ENCODE measurements at places on chromosomes 5 and 9.

DNA sequence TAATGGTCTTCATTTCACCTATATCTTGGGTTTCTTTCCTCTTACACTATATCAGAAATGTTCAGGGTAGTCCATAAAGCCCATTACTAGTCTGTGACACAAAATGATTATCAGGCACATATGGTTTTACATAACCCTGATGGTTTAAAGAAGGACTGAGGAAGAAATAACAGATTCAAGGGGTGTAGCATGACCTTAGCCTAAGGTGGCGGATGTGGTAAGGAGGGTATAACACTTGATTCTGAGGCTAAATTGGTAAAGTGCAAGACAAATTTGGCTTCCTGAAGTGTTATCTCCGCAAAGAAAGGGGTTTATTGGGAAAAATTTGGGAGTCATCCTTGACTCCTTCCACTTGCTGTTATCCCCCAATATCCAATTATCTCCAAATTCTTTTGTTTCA is 388.2 kb upstream of the RPS23 start:
- H3K4me3 ChIP-seq = no peak overlapping the region
- H3K36me3 ChIP-seq = no peaks in the 10 kb centered on the region
- no peak for DNase-seq
- peaks cover 6% of the 10 kb centered on the region for H3K4me1 ChIP-seq
- no peaks in the 10 kb centered on the region for H3K27me3 ChIP-seq

GRCh38 chr9:94181408-94182181 is 77.5 kb upstream of the ZNF169 start:
- H3K4me1 ChIP-seq = peaks cover 20% of the 10 kb centered on the region
- no peaks in the 10 kb centered on the region for H3K27me3 ChIP-seq
- no peak for DNase-seq
- H3K27ac ChIP-seq = no peak overlapping the region

DNA sequence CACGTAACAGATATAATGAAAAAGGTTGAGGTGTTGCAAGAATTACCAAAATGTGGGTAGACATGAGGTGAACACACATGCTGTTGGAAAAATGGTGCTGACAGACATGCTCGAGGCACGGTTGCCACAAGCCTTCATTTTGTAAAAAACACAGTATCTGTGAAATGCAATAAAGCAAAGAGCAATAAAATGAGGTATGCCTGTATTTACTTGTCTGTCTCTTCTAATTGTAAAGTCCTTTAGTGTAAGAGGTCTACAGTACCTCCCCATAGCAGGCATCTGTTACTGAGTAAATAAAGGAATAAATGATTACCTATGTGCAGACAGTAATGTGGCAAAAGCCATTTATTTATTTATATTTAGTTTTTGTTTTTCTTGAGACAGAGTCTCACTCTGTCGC is 3.0 kb upstream of the CAST start:
- no peaks in the 10 kb centered on the region for H3K27me3 ChIP-seq
- no peak overlapping the region for H3K4me3 ChIP-seq

- H3K27me3 ChIP-seq = no peaks in the 10 kb centered on the region
- no peak for DNase-seq
- H3K27ac ChIP-seq = no peak overlapping the region
- no peak overlapping the region for H3K4me3 ChIP-seq
- no peaks in the 10 kb centered on the region for H3K4me1 ChIP-seq
- H3K36me3 ChIP-seq = no peaks in the 10 kb centered on the region
Measured at GRCh38 chr9:70852711-70853240, 268.6 kb downstream of the TRPM3 start.

- H3K27me3 ChIP-seq = no peaks in the 10 kb centered on the region
- DNase-seq = no peak
- peaks cover 11% of the 10 kb centered on the region for H3K4me1 ChIP-seq
- peak overlapping the region; percentile 23 for H3K27ac ChIP-seq
- no peak overlapping the region for H3K4me3 ChIP-seq
- H3K36me3 ChIP-seq = no peaks in the 10 kb centered on the region
Measured at GRCh38 chr5:143229426-143229895, 174.0 kb downstream of the NR3C1 start.

GRCh38 chr5:151195622-151196021 is 28.3 kb downstream of the CCDC69 start:
- H3K4me3 ChIP-seq = no peak overlapping the region
- no peaks in the 10 kb centered on the region for H3K27me3 ChIP-seq
- peaks cover 17% of the 10 kb centered on the region for H3K4me1 ChIP-seq
- DNase-seq = peak; percentile 28
- H3K36me3 ChIP-seq = peaks cover 25% of the 10 kb centered on the region

GRCh38 chr5:125130591-125130990 is 384.2 kb upstream of the ZNF608 start:
- no peaks in the 10 kb centered on the region for H3K27me3 ChIP-seq
- no peak overlapping the region for H3K27ac ChIP-seq
- H3K36me3 ChIP-seq = no peaks in the 10 kb centered on the region
- no peak for DNase-seq

DNA sequence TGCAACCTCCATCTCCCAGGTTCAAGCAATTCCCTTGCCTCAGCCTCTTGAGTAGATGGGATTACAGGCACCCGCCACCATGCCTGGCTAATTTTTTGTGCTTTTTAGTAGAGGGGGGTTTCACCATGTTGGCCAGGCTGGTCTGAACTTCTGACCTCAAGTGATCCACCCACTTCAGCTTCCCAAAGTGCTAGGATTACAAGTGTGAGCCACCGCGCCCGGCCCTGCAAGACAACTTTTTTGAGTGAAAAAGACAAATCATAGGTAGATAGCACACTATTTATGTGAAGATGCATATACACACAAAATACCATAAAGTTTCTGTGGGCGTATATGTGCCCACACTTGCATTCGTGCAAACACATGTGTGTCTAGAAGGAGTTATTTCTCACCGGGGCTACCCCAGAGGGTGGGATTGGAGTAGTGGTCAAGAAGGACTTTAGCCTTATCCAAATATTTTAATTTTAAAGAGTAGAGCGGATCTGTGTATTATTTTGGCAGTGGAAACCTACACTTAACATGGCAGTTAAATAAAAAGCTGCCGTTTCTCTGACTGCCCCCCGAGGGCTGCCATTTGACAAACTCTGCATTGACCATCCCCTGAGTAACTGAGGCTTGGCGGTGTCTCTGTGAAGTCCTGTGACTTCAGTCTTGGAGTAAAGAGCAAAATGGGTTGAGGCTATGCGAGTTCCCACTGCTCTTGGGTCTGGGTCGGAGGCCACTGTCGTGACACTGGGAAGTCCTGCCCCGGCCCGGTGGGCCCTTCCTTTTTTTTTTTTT is 93.4 kb upstream of the PTCH1 start:
- H3K36me3 ChIP-seq = no peaks in the 10 kb centered on the region
- no peak overlapping the region for H3K4me3 ChIP-seq
- H3K27me3 ChIP-seq = no peaks in the 10 kb centered on the region
- H3K27ac ChIP-seq = no peak overlapping the region

GRCh38 chr9:106947106-106947900 is 84.3 kb downstream of the ZNF462 start:
- H3K27me3 ChIP-seq = no peaks in the 10 kb centered on the region
- H3K4me3 ChIP-seq = no peak overlapping the region
- H3K27ac ChIP-seq = no peak overlapping the region
- no peaks in the 10 kb centered on the region for H3K36me3 ChIP-seq
- no peaks in the 10 kb centered on the region for H3K4me1 ChIP-seq

DNA sequence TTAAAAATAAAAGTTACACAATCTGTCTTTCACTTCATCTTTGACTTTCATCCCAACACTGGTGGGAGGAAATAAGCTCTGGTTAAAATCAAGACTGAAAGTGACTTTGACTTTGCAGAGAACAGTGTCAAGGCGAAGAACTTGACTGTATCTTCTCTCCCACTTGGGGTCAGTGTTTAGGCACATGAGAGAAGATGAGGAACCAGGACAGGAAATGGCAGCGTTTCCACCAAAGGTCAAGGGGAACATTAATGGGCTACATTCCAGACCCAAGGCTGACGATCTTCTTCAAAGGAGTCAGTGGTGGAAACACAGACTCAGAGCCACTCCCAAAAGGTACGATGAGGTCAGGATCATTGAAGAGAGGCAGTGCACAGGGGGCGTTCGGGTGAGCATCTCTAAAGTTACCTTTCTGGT is 409.5 kb downstream of the ARHGEF28 start:
- H3K27me3 ChIP-seq = no peaks in the 10 kb centered on the region
- H3K36me3 ChIP-seq = no peaks in the 10 kb centered on the region
- no peak overlapping the region for H3K4me3 ChIP-seq
- DNase-seq = no peak
- no peak overlapping the region for H3K27ac ChIP-seq

GRCh38 chr9:37498457-37498856 is 12.7 kb downstream of the POLR1E start:
- no peak overlapping the region for H3K4me3 ChIP-seq
- H3K4me1 ChIP-seq = no peaks in the 10 kb centered on the region
- H3K36me3 ChIP-seq = peaks cover 84% of the 10 kb centered on the region
- H3K27me3 ChIP-seq = no peaks in the 10 kb centered on the region
- no peak overlapping the region for H3K27ac ChIP-seq

GRCh38 chr9:120397453-120397852 is 182.5 kb downstream of the CDK5RAP2 start:
- H3K4me1 ChIP-seq = no peaks in the 10 kb centered on the region
- H3K36me3 ChIP-seq = peaks cover 92% of the 10 kb centered on the region
- H3K27ac ChIP-seq = no peak overlapping the region
- H3K4me3 ChIP-seq = no peak overlapping the region
- H3K27me3 ChIP-seq = no peaks in the 10 kb centered on the region
- no peak for DNase-seq

- peak overlapping the region; percentile 89 for H3K27ac ChIP-seq
- H3K4me1 ChIP-seq = peaks cover 17% of the 10 kb centered on the region
- peak overlapping the region; percentile 79 for H3K4me3 ChIP-seq
- peak; percentile 72 for DNase-seq
- H3K36me3 ChIP-seq = peaks cover 9% of the 10 kb centered on the region
- no peaks in the 10 kb centered on the region for H3K27me3 ChIP-seq
Measured at GRCh38 chr9:128724744-128725211, 851 bp upstream of the ZDHHC12 start.

GRCh38 chr5:158026304-158027031 is 167.5 kb upstream of the CLINT1 start:
- H3K27me3 ChIP-seq = no peaks in the 10 kb centered on the region
- no peaks in the 10 kb centered on the region for H3K4me1 ChIP-seq
- H3K36me3 ChIP-seq = no peaks in the 10 kb centered on the region
- no peak for DNase-seq

DNA sequence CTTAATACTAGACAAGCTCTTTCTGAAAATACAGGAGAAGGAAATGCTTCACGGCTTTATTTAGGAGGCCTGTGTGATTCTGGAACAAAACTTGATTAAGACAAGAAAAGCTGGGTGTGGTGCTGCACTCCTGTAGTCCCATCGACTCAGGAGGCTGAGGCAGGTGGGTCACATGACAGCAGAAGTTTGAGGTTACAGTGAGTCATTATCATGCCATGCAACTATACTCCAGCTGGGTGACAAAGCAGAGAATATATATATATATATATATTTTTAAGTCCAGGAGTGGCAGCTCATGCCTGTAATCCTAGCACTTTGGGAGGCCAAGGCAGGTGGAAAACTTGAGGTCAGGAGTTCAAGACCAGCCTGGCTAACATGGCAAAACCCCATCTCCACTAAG is 33.1 kb upstream of the SPIN1 start:
- H3K4me1 ChIP-seq = no peaks in the 10 kb centered on the region
- H3K27ac ChIP-seq = no peak overlapping the region
- H3K36me3 ChIP-seq = no peaks in the 10 kb centered on the region
- H3K4me3 ChIP-seq = no peak overlapping the region
- no peak for DNase-seq

GRCh38 chr5:114174837-114175236 is 187.0 kb upstream of the KCNN2 start:
- no peaks in the 10 kb centered on the region for H3K27me3 ChIP-seq
- H3K36me3 ChIP-seq = no peaks in the 10 kb centered on the region
- H3K4me3 ChIP-seq = no peak overlapping the region
- H3K4me1 ChIP-seq = no peaks in the 10 kb centered on the region
- DNase-seq = no peak

GRCh38 chr9:131308906-131309529 is 19.5 kb downstream of the PLPP7 start:
- H3K4me1 ChIP-seq = no peaks in the 10 kb centered on the region
- no peak overlapping the region for H3K4me3 ChIP-seq
- no peak overlapping the region for H3K27ac ChIP-seq
- H3K36me3 ChIP-seq = no peaks in the 10 kb centered on the region

DNA sequence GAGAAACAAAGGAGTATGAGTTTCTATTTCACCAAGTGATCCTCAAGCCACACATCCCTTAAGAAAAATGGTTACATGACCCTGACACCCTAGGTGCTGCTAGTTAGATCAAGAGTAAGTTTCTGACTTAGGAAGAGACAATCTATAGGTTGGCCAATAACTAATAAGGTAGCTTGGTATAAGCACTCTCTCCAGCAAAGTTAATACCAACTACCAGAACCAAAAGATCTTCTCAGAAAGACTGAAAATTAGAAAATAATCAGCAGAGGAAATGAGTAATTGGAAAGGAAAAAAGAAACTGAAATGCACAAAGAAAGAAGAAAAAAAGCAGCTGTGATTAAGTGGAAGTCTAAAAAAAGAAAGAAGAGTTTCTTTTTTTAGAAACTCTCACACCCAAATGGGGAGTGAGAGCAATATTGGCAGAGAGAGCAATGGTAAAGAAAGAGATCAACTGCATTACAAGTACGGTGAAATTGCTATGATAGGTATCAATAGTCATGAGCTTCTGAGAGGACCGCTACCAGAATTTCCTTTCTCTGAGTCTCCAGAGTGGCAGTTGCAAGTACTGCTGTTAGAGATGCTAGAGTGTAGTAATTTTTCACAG is 195.5 kb downstream of the TMEM167A start:
- no peak overlapping the region for H3K27ac ChIP-seq
- no peaks in the 10 kb centered on the region for H3K4me1 ChIP-seq
- no peak for DNase-seq
- H3K4me3 ChIP-seq = no peak overlapping the region
- no peaks in the 10 kb centered on the region for H3K27me3 ChIP-seq
- H3K36me3 ChIP-seq = no peaks in the 10 kb centered on the region

DNA sequence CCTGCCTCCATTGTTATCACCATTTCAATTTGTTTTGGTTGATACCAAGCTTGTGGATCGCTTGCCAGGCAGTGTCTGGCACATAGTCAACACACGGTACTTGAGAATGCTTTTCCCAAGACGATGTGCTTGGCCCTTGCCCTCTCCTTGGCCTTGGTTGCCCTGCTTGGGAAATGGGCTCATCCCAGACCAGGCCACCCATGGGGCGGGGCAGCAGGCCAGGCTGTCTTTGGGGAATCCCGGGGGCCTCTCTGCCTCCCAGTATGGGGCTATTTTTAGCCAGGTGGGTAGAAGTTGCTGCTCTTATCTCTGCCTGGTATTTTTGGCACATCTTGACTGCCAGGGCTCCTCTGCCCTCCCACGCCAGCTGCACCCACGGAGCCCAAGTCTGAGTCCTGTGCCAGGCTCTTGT is 49.9 kb downstream of the LMX1B start:
- no peak overlapping the region for H3K27ac ChIP-seq
- peaks cover 9% of the 10 kb centered on the region for H3K4me1 ChIP-seq
- no peak for DNase-seq
- H3K4me3 ChIP-seq = no peak overlapping the region

GRCh38 chr5:180090098-180090768 is 18.7 kb upstream of the RNF130 start:
- no peaks in the 10 kb centered on the region for H3K36me3 ChIP-seq
- H3K27ac ChIP-seq = peak overlapping the region; percentile 82
- H3K4me3 ChIP-seq = peak overlapping the region; percentile 44

Data from upper lobe of left lung (tissue), 6 donors.